ENCODE measurements at places on chromosomes 4 and X. TPM values are rescaled to one million over a fixed set of nuclear protein-coding genes. Genes with fewer than 3 reads are reported as not detected.
A peak's percentile ranks its signal among the peaks of the same experiment; 100 is the strongest.

DDX60 gene
- 15.8 TPM for total RNA-seq

DNA sequence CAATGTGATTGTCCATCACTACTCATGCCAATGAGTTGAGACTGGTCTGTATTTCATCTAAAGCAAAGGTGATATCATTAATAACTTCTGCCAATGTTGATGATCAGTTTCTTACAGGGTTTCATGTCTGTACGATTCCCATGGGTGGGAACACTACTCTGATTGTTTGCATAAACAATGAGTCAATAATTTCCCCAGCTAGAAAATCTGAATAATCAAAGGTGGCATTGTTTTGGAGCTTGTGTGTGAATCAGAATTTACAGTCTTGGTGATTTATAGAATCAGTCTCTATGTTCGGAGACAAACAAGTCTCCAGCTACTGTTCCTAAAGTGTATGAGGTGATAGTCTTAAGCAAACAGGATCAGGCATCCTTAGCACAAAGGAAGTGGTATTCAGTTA lies 35.5 kb upstream of the PARM1 start:
- no peak for DNase-seq

TEX11 gene
- not detected for total RNA-seq

GLUD2 gene
- not detected for total RNA-seq

GRCh38 chr4:94634271-94634670 lies 123.5 kb upstream of the BMPR1B start:
- no peak for DNase-seq

DNA sequence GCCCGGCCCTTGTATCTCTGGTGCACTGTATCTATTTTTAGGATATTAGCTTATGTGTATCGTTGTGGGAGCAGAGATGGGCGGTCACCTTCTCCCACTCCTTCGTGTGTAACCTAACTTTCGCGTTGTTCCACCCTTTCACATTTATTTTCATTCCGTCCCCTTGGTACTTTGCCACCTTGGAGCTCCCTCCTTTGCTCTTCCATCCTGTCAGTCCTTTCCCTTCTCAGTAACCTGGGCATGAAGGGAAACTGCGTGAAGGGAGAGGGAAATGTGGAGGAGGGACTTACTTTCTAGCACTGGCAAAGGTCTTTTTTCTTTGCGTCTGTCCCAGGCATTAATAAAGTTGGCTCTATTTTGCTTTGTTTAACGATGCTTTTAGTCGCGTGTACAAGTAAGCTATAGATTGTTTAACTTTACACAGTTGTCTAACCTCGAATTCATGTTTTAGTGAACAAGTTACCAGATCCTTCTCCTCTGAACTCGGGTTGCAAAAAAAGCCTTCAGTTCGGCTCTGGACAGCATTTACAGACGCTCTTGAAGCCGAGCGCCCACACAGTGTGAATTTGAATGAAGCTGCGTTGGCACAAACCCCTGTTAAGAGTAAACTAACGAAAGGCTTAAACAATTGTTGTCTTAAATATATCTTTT lies 3.9 kb downstream of the PCDH10 start:
- no peak for DNase-seq

- DNase-seq, result no peak
Observed at GRCh38 chrX:142184756-142185602, 20.1 kb downstream of the MAGEC2 start.

- no peak for DNase-seq
Observed at GRCh38 chr4:186651181-186651603, 72.5 kb downstream of the FAT1 start.

- DNase-seq, result no peak
Observed at GRCh38 chr4:101229116-101229515, 118.2 kb downstream of the PPP3CA start.

GRCh38 chr4:171067422-171067821 lies 745.8 kb upstream of the GALNTL6 start:
- no peak for DNase-seq

GRCh38 chrX:151698485-151698884 lies 3.2 kb downstream of the PRRG3 start:
- DNase-seq, result no peak

GRCh38 chr4:177265729-177266128 lies 43.9 kb upstream of the NEIL3 start:
- no peak for DNase-seq

DNA sequence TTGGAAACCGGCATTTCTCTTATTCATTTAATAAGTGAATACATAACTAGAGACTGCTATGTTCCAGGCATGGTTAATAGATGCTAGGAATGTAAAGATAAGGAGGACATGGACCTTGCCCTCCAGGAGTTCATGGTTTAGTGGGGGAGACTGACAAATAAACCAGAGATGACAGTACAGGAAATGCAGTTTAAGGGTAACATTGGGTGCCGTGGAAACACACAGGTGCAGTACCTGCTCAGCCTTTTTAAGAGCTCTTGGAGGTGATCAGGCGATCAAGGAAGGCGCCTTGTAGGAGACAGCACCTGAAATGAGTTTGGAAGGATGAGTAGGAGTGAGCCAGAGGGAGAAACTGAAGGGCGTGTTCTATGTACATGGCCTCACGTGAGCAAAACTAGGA lies 145.8 kb downstream of the AASDH start:
- DNase-seq, result no peak

GRCh38 chr4:39718366-39719323 lies 20.7 kb downstream of the UBE2K start:
- no peak for DNase-seq

MFAP3L gene
- total RNA-seq, result 1.1 TPM

FRAS1 gene
- not detected for total RNA-seq

GRCh38 chrX:23185951-23186350 lies 148.7 kb upstream of the PTCHD1 start:
- DNase-seq, result no peak

- DNase-seq, result no peak
Observed at GRCh38 chrX:19715711-19716638, 171.4 kb downstream of the SH3KBP1 start.

- DNase-seq, result no peak
Observed at GRCh38 chr4:153789741-153790499, 1.0 kb upstream of the SFRP2 start.

DNA sequence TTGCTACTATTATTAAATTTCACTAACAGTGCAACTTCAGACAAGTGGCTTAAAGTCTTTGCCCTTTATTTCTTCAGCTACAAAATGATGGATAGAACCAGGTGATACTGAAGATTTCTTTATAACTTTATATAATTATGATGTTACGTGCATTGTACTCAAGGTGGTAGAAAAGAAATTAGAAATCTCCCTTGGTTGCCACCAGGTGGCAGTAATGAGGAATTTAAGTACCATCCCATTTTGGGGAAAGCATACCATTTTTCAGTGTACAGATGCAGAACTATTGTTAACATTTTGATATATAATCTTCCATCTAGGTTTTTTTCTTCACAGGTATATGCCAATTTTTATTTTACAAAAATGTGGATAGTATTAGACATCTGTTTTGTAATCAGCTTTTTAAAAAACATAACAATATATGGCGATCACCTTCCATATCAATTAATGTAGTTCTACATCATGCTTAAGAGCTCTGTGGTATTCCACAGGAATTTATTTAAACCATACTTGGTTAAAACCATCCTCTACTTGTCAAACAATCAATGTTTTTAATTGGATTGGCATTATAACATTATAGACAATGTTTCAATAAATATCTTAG lies 37.7 kb upstream of the RAB33B start:
- no peak for DNase-seq

DNA sequence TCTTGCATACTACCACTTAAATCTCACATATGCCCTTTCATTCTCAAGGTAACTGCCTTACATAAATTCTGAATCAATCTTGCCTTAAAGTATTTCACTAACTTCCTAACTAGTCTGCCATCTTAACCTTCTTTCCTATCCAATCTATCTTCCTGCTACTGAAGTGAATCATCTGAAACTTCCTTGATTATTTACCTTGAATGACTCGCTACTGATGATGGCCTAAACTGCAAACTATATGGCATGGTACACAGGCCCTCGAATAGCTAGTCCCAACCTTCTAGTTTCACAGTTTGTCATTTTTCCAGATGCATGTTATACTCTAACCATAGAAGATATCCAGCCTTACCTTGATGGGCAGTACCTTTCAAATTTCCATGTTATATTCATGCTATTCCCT lies 19.9 kb downstream of the PHKA1 start:
- no peak for DNase-seq

DNA sequence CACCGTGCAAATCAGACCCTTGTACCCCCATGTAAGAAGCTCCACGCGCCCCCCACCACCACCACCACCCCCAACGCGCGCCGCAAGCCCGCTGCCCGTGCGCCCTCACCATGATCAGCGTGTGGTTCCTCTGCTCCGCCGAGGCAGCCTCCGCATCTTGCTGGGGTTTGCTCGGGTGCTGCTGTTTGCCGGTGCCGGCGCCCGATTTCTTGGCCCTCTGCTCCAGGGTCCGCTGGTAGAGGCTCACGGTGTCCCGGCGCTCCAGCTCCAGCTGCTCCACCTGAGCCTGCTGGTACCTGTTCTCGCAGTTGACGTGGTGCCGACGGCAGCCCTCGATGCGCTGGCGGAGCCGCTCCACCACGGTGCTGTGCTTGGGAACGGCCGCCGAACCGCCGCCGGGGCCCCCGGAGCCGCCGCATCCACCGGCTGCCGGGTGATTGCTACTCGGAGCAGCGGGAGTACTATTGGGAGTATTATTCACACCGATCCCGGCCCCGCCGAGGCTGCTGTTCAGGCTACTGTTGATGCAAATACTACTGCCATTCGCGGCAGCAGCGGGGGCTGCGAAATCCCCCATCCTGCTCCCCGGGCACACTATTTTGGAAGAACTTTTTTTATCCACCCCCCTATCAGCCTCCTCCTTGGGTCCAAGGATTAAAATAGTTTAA lies 1.1 kb downstream of the MAML3 start:
- peak; percentile 53 for DNase-seq

- DNase-seq, result no peak
Observed at GRCh38 chr4:7785017-7785416, 154.6 kb downstream of the AFAP1 start.

- DNase-seq, result no peak
Observed at GRCh38 chrX:119552508-119552907, 12.7 kb downstream of the STEEP1 start.

SPANXB1 gene
- total RNA-seq, result not detected

GRCh38 chrX:83260288-83260687 lies 247.8 kb upstream of the POU3F4 start:
- no peak for DNase-seq

RHOXF1 gene
- 0.56 TPM for total RNA-seq

DNA sequence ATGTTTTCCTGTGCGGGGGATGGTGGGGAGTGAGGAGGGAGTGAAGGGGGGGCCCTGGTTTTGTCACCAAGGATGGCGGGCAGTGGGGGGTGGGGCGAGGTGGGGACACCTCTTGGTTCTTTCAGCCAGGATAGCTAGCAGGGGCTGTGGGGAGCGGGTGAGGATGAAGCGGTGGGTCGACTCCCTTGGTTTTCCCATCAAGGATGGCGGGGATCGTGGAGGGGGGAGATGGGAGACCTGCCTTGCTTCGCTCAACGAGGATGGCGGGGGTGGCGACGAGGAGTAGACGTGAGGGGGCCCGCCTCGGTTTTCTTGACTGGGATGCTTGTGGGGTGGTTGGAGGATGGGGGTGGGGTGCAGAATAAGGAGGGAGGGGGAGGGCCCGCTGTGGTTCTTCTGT lies 643 bp downstream of the FHL1 start:
- DNase-seq, result no peak

DNA sequence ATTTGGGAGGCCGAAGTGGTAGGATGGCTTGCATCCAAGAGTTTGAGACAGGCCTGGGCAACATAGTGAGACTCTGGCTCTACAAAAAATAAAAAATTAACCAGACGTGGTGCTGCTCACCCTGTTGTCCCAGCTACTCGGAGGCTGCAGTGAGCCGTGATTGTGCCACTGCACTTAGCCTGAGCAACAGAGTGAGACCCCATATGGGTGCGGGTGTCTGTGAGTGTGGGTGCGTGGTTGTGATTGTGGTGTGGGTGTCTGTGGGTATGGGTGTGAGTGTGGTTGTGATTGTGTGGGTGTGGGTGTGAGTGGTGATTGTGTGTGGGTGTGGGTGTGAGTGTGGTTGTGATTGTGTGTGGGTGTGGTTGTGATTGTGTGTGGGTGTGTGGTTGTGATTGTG lies 114.6 kb downstream of the UBE2K start:
- DNase-seq, result peak; percentile 10

- DNase-seq, result peak; percentile 31
Observed at GRCh38 chrX:74449322-74449936, 28.1 kb downstream of the SLC16A2 start.

GRCh38 chrX:48520455-48520854 lies 1.2 kb upstream of the EBP start:
- no peak for DNase-seq

- no peak for DNase-seq
Observed at GRCh38 chr4:76943790-76944189, 5.8 kb upstream of the SEPTIN11 start.

DNA sequence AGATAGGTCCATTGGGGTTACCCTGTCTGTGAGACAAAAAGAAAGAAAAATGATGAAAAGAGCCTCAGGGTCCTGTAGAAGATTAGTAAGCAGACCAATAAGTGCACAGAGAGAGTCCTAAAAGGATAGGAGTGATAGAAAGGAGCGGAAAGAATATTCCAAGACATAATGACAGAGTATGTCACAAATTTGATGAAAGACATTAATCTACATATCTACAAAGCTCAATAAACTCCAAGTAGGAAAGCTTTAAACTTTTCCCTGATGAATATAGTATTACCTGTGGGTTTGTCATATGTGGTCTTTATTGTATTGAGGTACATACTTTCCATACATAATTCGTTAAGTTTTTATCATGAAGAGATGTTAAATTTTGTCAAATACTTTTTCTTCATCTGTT lies 73.7 kb downstream of the MTMR8 start:
- no peak for DNase-seq

VSIG4 gene
- 0.32 TPM for total RNA-seq

GRCh38 chr4:146379744-146380143 lies 142.0 kb downstream of the SLC10A7 start:
- DNase-seq, result no peak

DNA sequence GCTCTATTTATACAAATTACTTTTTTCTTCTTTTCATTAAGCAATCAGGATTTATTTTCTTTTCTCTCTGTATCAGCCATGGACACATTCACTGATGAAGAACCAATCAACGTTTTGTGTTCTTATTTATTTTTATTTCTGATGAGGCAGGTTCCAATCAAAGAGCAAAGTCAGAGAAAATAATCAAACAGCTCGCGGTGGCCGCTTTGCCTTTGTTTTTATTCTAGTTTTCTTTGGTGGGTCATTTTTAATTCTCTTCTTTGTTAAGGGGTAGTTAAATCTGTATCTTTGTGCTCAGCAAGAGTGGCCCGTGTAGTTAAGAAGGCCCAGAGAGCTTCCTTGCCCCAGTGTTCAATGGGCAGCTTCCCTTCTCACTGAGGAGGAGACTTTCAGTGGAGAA lies 71.4 kb downstream of the FBXO8 start:
- no peak for DNase-seq
